Skin of body (tissue), 3 donors: ENCODE measurements at places on chromosomes 2 and 18. TPM values are rescaled to one million over a fixed set of nuclear protein-coding genes. Genes with fewer than 3 reads are reported as not detected.

The FBXO11 gene
- total RNA-seq: 109 TPM

The RUFY4 gene
- total RNA-seq: 0.10 TPM

The C2orf15 gene
- 1.4 TPM for total RNA-seq

The KCNG2 gene
- total RNA-seq: 0.49 TPM

The GTF2A1L gene
- 1.5 TPM for total RNA-seq

The AGPS gene
- total RNA-seq: 29.6 TPM

The PLCD4 gene
- total RNA-seq: 2.8 TPM

The ZNF804A gene
- total RNA-seq: 0.30 TPM

The ABCG5 gene
- not detected for total RNA-seq

The WNT10A gene
- total RNA-seq: 5.7 TPM

The TMEM182 gene
- total RNA-seq: 32.6 TPM

The TSGA10 gene
- total RNA-seq: 7.5 TPM

The INPP5D gene
- 7.6 TPM for total RNA-seq

The DTNA gene
- 14.1 TPM for total RNA-seq

The GYPC gene
- 102 TPM for total RNA-seq

The D2HGDH gene
- 16.4 TPM for total RNA-seq

The CPLX4 gene
- total RNA-seq: not detected

The RNF138 gene
- 26.2 TPM for total RNA-seq

The SCN9A gene
- 13.3 TPM for total RNA-seq

The DNAJB2 gene
- 46.7 TPM for total RNA-seq

The REG3G gene
- total RNA-seq: not detected

The CCDC195 gene
- total RNA-seq: not detected

The ASXL3 gene
- 6.1 TPM for total RNA-seq

The MEIS1 gene
- total RNA-seq: 28.4 TPM

The IL37 gene
- 2.0 TPM for total RNA-seq

The SPDYA gene
- 3.3 TPM for total RNA-seq

The RGPD8 gene
- total RNA-seq: 26.2 TPM

The EML6 gene
- 2.6 TPM for total RNA-seq

The SLC39A10 gene
- total RNA-seq: 49.0 TPM

The FTCDNL1 gene
- 2.2 TPM for total RNA-seq

The CERKL gene
- total RNA-seq: not detected

The PLB1 gene
- total RNA-seq: 7.2 TPM

The WNT6 gene
- total RNA-seq: 1.7 TPM

The DUSP2 gene
- 59.4 TPM for total RNA-seq

The KCNIP3 gene
- total RNA-seq: 2.4 TPM

The AMER3 gene
- under 0.01 TPM for total RNA-seq
